NCI-H1105 treated with DMSO at 0.1 percent for 48 hours (cell line): ENCODE measurements at places on chromosomes 4 and X.

DNA sequence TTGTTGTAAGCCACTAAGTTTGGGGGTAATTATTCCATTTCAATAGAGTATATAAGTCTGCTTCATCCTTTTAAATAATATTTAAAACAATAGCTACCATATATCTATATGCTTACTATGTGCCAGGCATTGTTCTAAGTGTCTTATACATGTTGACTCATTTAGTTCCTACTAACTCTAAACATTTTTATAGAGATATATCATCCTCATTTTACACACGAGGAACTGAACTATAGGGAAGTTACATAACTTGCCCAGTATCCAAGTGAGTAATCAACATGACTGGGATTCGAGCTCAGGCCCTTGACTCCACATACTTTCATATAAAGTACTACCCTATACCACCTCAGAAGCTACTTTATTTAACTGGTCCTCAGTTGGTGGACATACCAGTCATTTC lies 175.3 kb upstream of the RAI2 start:
- DNase-seq: no peak

GRCh38 chr4:184648054-184648312 lies 1.3 kb downstream of the CASP3 start:
- no peak for DNase-seq

DNA sequence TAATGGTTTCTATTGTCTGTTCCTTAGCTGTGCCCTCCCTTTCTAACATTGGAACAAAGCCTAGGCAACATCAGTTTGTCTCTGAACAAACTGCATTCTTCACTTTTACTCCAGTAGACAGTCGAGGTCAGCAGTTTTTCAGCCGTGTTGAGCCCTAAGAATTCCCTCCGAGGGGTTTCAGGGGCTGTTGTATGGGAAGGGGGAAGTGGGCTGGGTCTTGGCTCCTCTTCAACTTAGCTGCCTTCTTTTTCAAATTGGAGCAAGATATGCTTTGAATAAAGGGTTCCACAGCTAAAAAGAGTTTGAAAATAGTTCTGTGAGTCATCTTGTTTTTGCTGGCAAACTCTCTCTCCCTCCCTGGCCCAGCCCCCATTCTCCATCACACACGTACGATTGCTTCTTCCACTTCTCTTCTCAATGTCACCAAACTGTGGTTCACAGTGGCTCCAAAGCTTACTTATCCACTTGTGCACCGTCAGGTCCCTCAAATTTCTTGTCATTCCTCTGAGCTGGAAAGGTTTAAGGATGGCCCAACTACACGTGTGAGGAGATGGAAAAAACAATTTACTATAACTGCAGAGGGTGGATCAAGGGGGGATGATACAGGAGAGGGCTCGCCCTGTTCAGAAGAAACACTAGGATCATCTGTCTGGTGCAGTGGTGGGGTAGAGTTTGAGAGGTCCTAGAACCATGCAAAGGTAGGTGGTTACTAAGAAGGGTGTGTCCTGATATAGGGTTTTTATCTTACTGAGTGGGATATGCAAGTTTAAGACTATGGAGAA lies 9.2 kb upstream of the MAML3 start:
- DNase-seq: no peak

GRCh38 chrX:122203399-122203798 lies 980.7 kb upstream of the GRIA3 start:
- no peak for DNase-seq

DNA sequence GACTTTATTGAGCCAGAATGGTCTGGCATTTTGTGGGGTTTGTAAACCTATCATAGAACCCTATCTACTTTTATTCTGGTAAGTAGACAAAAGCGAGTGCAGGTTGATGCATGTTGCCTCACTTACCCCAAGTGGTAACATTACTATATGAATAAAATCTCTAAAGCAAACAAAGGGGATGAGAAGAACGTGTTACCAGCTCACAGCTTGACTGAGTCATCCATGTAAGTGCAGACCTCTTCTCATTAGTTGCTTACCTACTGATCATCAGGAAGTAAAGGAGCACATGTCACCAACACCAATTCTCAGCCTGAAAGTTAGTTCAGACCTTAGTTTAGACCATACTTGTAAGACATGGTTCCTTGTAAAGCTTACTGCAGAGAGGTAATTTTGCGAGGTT lies 1328.3 kb downstream of the C4orf33 start:
- no peak for DNase-seq

- no peak for DNase-seq
Measured at GRCh38 chr4:163920426-163920825, 425.9 kb downstream of the TMA16 start.

DNA sequence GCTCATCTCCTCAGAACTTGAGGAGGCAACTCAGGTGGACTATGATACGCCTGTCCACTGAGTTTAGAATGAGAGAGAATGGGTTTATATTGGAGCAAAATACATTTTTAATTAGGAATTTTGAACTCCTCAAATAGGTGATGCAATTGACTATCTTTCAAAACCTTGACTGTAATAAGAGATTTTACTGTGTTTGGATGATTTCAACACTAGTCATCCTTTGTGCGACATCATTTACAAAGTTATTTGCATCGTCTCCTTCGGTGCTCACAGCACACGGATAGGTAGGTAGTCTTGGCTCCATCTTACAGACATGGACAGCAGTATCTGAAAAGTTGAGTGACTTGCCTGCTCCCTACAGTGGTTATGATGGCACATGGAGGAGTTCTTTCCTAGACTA lies 67.0 kb downstream of the AASDH start:
- DNase-seq: no peak
